ENCODE measurements at places on chromosomes 1 and 21.

DNA sequence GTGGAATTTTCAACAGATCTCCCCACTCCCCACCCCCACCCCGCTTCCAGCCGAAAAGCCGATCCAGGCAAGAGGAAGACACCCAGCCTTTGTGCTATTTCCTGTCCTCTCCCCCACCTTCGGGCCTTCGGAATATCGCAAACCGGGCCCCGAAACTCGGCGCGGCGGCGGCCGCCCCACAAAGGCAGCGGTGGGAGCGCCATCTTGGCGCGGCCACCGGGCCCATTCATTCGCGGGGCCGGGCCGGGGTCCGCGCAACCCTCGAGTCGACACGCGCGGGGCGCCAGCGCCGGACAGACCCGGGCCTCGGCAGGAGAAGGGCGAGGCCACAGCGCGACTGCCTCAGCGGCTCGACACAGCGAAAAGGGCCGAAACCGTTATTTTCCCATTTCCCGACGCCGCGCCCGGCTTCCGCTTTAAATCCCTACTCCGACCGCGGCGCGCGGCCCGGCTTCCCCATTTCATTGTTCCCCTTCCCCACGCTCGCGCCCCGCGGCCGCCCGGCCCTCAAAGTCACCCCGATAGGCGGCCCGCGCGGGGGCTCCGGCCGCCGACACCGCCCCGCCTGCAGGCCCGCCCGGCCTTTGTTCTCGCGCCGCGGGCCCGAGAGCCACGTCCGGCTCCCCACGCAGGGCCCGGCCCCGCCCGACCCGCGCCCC is 911 bp downstream of the GNB1 start:
- DNase-seq: no peak

- DNase-seq: no peak
Measured at GRCh38 chr1:17200756-17201155, 4.2 kb upstream of the PADI1 start.

DNA sequence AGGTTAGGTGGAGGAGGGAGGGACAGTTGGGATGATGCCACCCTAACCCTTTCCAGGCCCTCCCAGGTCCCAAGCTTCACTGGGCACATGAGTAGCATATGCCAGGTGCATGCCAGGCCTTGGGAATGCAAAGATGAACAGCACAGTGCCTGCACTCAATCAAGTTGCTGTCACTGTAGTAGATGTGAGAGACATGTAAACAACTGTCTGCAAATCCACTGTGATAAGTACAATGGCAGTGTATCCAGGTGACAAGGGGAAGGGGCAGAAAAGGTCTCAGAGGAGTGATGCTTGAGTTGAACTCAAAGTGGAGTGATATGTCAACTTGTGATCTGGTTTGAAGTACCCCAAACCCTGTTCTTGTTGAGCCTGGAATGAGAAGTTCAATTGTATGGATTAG is 49.5 kb upstream of the LRRN2 start:
- DNase-seq: no peak

- no peak for DNase-seq
Measured at GRCh38 chr1:167197692-167198091, 23.0 kb upstream of the POU2F1 start.

- no peak for DNase-seq
Measured at GRCh38 chr1:216448011-216448510, 24.8 kb upstream of the USH2A start.

DNA sequence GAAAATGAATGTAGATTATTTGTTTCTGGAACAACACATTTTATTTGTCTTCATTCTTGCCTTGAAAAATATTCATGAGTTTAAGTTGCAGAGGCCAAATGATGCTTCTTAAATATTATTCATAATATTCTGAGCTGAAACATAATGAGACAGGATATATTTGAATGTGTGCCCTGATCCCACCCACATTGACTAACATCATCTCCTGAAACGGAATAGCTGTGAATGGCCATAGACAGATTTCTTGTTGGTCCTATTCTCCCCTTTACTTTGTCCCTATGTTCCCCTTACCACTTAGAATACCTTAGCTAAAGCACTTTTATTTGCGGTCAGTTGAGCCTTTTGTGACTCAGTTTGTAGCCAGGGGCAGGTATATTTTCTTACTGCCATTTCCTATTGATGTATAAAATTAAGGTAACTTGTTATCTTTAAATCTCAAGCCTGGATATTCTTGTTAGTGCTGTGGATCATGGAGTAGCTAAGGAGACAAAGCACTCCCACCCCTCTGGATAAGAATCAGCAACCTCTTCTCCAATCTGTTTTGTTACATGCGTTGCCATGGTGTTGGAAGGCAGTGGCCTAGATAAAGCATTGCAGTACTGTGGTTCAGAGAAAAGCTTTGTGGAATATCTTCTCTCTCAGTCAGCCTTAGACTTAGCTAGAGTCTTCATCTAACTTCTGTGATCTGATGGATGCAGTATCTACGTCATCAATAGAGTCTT is 478.5 kb upstream of the DEPDC1 start:
- no peak for DNase-seq

GRCh38 chr1:179935909-179936496 is 18.6 kb upstream of the CEP350 start:
- no peak for DNase-seq

Measured in left forelimb (tissue), 1 donor.